ENCODE measurements at places on chromosomes 16 and 17.

- no peak for DNase-seq
These were observed 64.1 kb downstream of the PIPOX start for GRCh38 chr17:29107084-29107483.

DNA sequence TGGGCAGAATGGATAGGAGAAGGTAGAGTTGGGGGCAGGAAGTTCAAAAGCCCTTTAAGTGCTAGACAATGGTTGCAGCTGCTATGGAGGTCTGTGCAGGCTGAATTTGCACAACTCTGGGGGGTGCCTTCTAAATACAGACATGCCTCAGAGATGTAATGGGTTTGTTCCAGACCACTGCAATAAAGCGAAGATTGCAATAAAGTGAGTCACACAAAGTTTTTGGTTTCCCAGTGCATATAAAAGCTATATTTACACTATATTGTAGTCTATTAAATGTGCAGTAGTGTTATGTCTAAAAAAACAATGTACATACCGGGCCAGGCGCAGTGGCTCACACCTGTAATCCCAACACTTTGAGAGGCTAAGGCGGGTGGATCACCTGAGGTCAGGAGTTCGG is 60.5 kb upstream of the MYOCD start:
- no peak for DNase-seq

DNA sequence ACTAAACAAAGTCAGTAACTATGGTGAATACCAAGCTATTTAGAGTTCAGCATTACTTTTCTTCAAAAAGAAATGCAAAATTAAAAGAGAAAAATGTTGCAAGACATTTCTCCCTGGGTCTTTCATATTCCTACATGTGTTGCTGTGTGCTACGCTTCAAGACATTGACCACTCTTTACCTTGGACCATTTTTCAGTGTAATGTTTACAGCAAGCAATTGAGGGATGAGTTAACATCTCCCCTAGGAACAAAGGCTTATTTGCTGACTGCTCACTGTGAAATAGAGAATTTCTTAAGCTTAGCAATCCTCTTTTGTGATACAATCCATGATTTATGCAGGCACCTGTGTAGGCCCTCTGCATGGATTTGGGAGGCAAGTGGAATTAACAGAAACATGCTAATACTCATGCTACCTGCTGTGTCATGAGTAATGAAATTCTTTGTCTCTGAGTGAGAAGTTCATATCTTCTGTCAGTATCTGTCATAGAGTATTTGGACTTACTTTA is 1202.9 kb upstream of the CDH8 start:
- no peak for DNase-seq

DNA sequence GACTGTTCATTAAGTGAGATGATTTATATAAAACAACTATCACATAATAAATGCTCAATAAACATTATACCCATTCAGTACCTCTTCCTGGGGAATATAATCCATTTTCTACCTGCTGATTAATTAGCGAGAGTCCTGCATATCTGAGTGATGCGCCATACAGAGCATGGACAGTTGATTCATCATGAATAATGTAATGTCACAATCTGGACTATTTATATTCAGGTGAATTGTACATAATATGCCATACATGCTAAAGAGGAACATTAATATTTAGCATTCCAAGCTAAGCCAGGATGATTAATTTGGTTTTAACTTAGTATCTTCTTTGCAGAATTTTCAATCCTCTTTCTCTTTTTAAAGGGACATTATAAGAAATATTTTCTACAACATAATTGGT is 362.0 kb upstream of the XYLT1 start:
- no peak for DNase-seq

DNA sequence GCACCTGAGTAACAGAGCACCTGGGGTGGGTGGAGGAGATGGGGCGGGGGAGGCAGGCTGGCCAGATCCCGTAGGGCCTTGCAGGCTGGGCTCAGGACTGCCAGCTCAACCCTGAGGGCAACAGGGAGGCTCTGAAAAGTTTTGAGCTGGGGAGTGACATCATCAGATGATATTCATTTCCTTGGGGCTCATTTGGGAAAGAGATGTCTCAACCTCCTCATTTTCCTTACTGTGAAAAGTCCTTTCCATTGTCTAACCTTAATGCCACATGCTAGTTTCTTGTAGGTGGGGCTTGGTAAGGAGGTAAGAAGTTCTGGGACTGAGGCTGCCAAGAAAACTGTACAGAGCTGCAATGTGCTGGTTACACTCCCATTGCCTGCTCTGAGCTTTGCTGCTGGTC is 3.7 kb downstream of the TNS4 start:
- no peak for DNase-seq

GRCh38 chr17:27569884-27570577 is 61.0 kb upstream of the LGALS9 start:
- no peak for DNase-seq

DNA sequence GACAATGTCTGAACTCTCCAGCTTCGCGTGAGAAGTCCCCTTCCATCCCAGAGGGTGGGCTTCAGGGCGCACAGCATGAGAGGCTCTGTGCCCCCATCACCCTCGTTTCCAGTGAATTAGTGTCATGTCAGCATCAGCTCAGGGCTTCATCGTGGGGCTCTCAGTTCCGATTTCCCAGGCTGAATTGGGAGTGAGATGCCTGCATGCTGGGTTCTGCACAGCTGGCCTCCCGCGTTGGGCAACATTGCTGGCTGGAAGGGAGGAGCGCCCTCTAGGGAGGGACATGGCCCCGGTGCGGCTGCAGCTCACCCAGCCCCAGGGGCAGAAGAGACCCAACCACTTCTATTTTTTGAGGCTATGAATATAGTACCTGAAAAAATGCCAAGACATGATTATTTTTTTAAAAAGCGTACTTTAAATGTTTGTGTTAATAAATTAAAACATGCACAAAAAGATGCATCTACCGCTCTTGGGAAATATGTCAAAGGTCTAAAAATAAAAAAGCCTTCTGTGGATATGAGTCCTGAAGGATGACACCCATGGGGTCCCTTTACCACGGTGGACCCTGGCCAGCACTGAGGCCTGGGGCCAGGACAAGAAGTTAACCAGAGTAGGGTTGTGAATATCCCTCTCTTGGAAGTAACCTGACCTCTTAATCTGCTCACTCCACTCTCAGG is 10.5 kb upstream of the ITGAD start:
- DNase-seq = peak; percentile 64

- DNase-seq = peak; percentile 26
These were observed 1.0 kb downstream of the NOG start for GRCh38 chr17:56594320-56595107.

GRCh38 chr17:27265333-27265732 is 28.6 kb upstream of the WSB1 start:
- DNase-seq = no peak

DNA sequence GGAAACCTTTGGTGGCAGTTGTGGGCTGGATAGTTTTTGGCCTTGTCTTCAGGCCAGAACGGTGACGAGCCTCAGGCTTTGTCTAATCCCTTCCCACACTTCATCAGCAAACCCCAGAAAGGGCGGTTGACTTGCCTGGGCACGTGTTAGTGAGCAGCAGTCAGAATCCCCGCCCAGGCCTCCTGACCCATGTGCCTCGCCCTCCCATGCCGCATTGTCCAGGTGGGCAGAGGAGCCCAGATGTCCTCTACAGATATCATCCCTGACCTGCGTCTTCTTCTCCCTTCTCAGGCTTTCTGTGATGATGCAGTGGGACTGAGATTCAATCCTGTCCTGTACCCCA is 82.5 kb downstream of the OR1D5 start:
- no peak for DNase-seq

- DNase-seq = peak; percentile 87
These were observed 1.4 kb upstream of the VAMP2 start for GRCh38 chr17:8163978-8164814.

GRCh38 chr16:51699686-51700396 is 548.8 kb upstream of the SALL1 start:
- DNase-seq = no peak

- peak; percentile 98 for DNase-seq
These were observed 12.4 kb downstream of the HDAC5 start for GRCh38 chr17:44110823-44111633.

GRCh38 chr16:77408607-77409006 is 26.2 kb downstream of the ADAMTS18 start:
- no peak for DNase-seq

DNA sequence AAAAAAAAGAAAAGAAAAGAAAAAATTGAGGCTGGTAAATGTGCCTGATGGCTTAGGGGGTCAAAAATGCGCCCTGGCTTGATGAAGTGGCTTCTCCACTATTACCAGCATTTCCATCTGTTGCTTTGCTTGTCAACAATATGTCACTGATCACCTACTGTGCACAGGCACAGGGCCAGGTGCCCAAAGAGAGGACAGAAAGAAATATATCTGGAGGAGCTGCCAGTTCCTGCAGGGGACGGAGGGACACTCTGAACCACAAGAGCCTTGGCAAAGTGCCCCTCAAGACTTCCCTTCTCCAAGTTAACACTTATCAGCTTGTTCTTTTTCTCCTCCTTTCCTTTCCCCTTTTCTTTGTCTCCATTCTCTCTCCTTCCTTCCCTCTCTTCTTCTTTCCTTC is 34.7 kb downstream of the GINS3 start:
- DNase-seq = peak; percentile 58

- no peak for DNase-seq
These were observed 18.6 kb downstream of the CCDC92B start for GRCh38 chr17:2730764-2731353.

- DNase-seq = no peak
These were observed 77.0 kb downstream of the CACNG1 start for GRCh38 chr17:67121316-67121891.

DNA sequence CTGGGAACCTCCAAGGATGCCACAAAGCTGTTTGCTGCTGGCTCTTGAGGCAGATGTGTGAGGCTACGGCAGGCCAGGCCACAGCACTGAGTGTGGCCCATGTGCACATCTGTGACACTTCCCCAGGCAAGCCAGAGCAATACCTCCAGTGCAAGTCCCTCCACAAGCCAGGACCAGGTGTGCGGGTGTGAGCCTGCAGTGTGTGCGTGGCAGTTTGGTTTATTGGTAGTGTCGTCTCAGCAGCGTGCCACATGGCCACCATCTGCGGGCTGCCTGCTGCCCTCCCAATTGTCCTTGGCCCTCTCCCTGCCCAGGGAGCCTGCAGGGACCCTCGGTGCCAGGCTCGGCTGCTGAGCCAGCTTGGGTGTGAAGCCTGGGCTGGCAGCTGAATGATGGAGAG is 9.9 kb upstream of the SREBF1 start:
- no peak for DNase-seq

- peak; percentile 64 for DNase-seq
These were observed 82.2 kb downstream of the TNRC6C start for GRCh38 chr17:78040440-78041385.

- DNase-seq = no peak
These were observed 320.8 kb downstream of the CDH8 start for GRCh38 chr16:61715393-61715792.

DNA sequence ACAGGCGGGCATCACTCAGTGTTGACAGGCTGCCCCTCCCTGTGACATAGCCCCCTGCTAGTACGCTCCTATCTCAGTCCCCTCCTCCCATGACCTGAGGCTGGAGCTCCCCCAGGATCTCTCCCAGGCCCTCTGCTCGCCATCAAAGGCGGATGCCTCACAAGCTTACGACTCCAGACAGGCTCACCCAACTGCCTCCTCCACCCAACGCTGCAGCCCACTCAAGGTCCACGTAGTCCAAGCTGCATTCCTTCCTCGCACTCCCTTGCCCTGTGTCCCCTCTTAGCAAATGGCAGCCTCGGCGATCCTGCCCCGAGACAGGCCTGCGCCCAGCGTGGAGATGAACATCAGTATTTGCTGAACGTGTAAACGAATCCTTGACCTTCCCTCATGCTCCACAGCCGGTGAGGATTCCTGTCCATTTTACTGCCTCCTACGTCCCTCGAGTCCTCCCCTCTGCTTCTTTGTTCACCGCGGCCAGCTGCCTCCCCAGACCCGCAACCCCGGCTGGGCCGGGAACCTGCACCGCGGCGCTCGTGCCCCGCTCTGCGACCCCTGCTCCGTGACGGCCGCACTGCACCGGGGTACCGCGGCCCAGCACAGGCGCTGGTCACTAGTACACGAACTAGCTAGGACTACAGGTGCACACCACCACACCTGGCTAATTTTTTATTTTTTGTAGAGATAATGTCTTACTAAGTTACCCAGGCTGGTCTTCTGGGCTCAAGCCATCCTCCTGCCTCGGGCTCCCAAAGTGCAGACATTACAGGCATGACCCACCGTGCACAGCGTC is 838 bp upstream of the TMEM97 start:
- no peak for DNase-seq

DNA sequence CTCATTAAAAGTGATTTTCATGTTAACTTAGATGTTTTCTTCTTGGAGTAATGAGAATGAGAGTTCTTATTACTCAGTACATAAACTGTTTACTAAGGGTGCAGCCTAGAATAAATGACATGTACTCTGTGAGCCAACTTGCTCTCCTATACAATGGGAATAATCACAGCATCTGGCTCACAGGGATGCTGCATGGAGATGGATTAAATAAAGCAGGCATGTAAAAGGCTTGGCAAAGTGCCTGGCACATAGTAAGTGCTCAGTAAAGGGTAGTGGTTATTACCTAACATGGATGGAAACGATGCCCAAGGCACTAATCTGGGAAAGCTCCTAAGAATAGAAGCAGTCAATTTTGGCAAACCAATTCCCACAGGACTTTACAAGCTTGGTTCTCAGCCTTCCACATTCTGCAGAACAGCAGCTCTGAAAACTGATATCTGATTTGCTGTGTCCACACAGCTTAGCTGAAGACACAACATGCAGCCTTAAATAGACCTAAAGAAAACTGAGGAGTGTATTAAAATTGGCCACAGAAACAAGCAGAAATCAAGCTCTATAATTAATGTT is 176.1 kb downstream of the ABCC12 start:
- DNase-seq = no peak

GRCh38 chr17:82325286-82326180 is 8.0 kb downstream of the SECTM1 start:
- peak; percentile 20 for DNase-seq

DNA sequence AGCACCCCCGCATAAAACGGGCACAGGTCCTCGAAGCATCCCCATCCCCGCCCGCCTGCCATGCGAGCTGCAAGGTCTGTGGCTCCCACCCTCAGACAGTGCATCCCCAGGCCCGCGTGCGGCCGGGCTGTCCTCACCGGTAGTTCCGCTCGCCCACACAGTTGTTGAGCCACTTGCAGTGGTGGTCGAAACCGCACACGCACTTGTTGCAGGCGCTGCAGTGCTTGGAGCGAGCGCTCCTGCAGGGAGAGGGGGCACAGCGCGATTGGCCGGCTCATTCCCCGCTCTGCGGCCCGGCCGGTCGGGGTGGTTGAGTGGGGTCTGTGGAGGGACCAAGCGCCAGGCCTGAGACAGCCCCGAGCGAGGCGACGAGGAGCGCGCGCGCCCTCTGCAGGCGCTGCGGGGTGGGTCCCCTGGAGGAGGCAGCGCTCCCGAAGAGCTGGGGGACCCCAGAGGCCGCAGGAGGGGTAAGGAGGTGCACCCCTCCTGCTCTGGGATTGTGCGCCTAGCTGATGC is 6.0 kb upstream of the TPPP3 start:
- peak; percentile 62 for DNase-seq

- peak; percentile 14 for DNase-seq
These were observed 48.4 kb downstream of the MPRIP start for GRCh38 chr17:17090642-17091103.

- DNase-seq = no peak
These were observed 6.1 kb upstream of the KRT10 start for GRCh38 chr17:40828454-40829044.

Measured in left cardiac atrium (tissue), 4 donors.